ENCODE measurements at places on chromosomes 2 and 18.

DNA sequence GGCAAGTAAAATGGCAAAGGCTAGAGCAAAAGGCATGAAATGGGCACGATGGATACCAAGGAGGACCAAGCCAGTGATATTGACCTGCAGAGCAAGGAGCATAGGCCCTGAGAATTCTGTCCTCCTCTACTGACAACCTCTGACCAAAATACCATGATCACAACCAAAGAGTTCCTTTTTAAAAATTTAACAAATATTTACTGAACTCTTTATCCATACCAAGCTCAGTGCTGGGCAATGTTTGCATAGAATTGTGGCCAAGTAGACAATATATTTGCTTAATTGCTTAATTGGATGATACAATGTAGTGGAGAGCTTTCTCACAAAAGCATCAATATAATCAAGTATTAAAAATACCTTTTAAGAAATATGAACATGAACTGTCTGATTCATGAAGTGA lies 265.7 kb downstream of the ICOS start:
- no peak for DNase-seq

- DNase-seq, result no peak
Observed at GRCh38 chr2:40102447-40102846, 323.4 kb upstream of the THUMPD2 start.

DNA sequence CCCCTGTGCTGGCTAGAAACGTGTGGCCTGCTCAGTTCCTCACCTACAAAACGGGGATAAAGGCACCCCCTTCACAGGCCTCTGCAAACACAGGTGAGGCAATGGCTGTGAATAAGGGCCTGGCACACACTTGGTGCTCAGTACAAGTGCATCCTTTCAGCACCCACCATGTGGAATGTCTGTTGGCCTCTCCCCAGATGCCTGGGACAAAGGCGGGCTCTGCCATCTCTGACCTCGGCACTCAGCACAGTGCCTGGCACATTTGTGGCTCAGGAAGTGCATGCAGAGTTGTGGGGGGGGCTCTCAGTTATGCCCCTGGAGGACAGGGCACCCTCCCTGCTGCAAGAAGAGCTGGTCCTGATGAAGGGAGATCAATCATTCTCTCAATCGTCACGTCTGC lies 224.6 kb upstream of the RAB6C start:
- no peak for DNase-seq

DNA sequence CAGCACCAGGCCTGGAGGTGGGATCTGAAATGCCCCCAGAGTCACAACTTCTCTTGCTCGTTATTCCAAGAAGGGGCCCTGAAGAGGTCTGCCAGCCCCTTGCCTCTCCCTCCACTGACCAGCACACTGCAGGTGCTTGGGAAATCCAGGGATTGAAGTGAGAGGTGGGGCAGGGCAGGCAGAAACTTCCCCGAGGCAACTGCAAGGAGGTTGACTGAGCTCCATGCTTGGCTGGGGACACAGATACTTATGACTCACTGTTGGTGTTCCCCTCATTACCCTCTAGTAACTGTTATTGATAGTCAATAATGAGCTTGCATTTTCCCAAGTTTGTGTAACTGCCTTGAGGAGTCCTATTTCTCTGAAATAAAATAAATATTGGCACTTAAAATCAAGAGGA lies 47.5 kb downstream of the MARCO start:
- no peak for DNase-seq

All from iPS-NIHi11 (cell line).